ENCODE measurements at places on chromosomes 2 and 18.

- DNase-seq: no peak
These were observed 65.0 kb downstream of the AP1S3 start for GRCh38 chr2:223772363-223772762.

GRCh38 chr18:34752056-34752455, 42.0 kb downstream of the DTNA start:
- no peak for DNase-seq

GRCh38 chr2:42916324-42916723, 123.9 kb upstream of the HAAO start:
- no peak for DNase-seq

- no peak for DNase-seq
These were observed 2.8 kb downstream of the GCFC2 start for GRCh38 chr2:75707901-75708300.

- no peak for DNase-seq
These were observed 44.4 kb downstream of the MAP4K4 start for GRCh38 chr2:101741775-101742520.

- no peak for DNase-seq
These were observed 610.2 kb downstream of the NR4A2 start for GRCh38 chr2:155722290-155722689.

GRCh38 chr2:28398101-28398834, 5.6 kb downstream of the FOSL2 start:
- DNase-seq: no peak

DNA sequence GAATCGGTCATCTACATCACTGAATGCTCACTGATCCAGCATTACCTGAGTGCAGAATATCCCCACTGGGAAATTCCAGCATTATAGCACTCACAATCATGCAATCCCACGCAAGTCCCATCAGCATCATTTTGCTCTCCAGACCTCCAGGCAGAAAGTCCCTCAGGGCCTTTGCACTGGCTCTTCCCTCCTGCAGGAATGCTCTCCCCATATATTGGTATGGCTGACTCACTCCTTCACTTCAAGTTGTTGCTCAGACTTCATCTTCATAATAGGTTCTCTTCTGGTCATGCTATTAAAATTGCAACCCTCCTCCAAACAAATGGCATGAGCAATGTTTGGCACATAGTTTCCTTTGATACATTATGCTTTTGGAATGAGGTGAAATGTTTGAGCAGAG, 64.7 kb upstream of the CELF4 start:
- DNase-seq: no peak

- DNase-seq: no peak
These were observed 986.7 kb downstream of the BCL11A start for GRCh38 chr2:59566739-59567138.

GRCh38 chr18:43882358-43883055, 605.2 kb upstream of the SYT4 start:
- no peak for DNase-seq

DNA sequence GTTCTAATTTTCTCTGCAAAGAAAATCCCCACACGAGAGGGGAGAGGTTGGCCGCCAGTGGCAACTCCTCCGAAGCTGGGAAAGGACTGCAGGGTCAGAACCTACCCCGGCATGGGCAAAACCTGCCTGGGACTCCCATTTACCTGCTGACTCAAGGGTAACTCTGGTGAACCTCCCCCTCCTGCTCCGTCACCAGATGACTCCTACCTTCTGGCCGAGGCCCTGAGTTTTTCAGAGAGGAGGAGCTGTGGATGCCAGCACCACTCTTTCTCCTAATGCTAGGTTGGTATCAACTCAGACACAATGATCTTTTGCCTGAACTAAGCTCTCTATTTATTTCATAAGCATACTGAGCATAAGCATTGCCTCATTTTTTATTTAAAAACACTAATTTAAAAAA, 96.6 kb downstream of the ALPK2 start:
- DNase-seq: no peak

DNA sequence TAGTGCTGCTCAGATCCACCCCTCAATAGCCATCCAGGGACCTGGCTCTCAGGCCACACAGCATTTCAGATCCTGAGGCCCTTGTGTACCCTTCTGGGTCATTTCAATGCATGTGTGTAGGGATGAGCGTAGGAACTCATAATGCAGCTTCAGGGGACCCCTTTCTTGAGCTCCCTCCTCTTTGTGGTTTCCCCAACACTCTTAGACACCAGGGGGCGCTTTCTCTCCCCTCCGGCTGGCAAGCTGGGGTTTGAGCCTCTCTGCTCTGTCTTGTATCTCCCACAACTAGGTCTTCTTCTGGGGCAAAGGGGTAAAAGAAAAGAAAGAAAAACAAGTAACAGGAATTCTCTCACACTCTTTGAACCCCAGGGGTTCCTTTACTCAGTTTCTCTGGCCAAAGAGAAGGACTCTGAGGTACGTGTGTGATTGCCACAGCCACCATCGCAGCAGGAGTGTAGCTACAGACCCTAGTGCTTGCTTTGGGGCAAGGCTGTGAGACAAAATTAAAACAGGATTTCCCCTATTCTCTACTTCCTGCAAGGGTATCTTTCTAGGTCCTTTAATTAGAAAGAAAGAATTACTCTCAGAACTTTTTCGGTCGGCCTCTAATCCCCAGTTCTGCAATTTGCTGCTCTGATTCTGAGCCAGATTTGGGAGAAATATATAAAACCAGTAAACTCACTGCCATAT, 38.0 kb downstream of the CABYR start:
- peak; percentile 58 for DNase-seq

DNA sequence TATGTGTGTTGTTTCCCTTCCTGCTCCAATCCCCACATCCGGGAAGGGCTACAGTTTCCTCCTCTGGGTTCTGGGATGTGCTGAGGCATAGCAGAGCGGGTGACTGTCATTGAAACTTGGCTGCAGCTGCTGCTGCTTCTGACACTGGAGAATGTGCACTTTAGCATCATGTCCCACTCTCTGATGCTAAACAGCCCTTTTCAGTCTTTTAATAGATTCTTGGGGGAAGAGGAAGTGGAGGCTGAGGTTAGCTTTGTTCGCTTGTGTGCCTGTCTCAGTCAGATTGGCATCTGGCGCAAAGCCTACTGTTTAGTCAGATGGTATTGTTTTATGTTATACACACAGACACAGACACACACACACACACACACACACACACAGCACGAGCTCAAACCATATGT, 136.5 kb upstream of the RND3 start:
- no peak for DNase-seq

- no peak for DNase-seq
These were observed 386.4 kb upstream of the CYRIA start for GRCh38 chr2:17052001-17052400.

GRCh38 chr18:2325308-2325849, 245.9 kb downstream of the METTL4 start:
- no peak for DNase-seq

DNA sequence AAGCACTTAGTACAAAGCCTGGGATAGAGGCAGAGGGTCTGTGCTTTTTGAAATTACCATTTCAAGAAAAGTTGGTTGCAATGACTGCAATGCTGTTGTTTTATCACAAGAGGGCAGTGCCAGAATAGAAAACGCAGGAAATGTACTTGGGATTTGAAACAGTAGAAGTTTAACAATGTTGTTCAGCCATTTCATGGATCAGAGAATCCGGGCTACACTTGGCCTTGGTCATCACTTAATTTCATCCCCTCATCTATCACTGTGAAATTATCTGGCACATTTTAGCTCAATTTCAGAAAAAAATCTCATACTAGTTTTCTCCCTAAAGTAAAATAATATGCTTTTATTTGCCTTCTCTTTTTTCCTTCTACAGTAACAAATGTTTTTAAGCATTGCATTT, 70.8 kb downstream of the RAPGEF4 start:
- DNase-seq: peak; percentile 41

- no peak for DNase-seq
These were observed 10.4 kb downstream of the ERFE start for GRCh38 chr2:238169048-238169707.

Measured in HuH-7 (cell line).